ENCODE measurements at places on chromosomes 2 and 18.

DNA sequence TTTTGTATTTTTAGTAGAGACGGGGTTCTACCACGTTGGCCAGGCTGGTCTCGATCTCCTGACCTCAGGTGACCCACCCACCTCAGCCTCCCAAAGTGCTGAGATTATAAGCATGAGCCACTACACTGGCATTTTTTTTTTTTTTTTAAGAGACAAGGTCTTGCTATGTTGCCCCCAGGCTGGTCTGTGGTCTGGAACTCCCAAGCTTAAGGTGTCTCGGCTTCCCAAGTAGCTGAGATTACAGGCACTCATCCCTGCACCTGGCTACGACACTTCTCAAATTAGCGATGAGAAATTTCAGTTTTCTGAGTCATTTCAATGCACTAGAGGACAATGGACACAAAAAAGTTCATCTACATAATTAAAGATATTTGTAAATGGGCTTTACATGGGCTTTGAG lies 36.6 kb upstream of the TCF7L1 start:
- no peak for DNase-seq

- DNase-seq = peak; percentile 34
Observed at GRCh38 chr2:112216167-112216566, 38.7 kb downstream of the ZC3H8 start.

GRCh38 chr2:101704046-101704466 lies 6.5 kb downstream of the MAP4K4 start:
- DNase-seq = peak; percentile 88

DNA sequence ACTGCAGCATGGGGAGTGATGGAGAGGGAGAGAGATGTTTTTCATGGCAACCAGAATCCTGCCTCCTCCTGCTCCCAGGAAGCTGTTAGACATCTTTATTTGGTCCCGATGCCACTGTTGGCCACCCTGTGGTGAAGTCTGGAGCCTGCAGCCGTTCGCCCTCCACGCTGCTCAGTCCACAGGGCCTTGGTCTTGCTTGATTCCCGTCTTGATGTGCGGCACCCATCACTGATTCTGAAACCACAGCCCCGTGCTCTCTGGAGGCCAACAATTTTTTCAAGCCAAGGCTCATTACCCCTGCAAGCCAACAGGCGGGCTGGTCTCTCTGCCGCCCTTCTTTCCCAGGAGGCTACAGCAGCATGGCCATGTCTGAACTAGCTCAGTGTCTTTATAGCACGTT lies 24.5 kb downstream of the SIGLEC15 start:
- peak; percentile 19 for DNase-seq

GRCh38 chr2:47009253-47009767 lies 93.7 kb upstream of the MCFD2 start:
- DNase-seq = no peak

GRCh38 chr2:198930170-198930569 lies 527.6 kb downstream of the SATB2 start:
- DNase-seq = no peak

- peak; percentile 93 for DNase-seq
Observed at GRCh38 chr2:224145751-224146355, 106.8 kb upstream of the SERPINE2 start.

GRCh38 chr18:13611142-13611600 lies 115.2 kb downstream of the FAM210A start:
- DNase-seq = peak; percentile 39

DNA sequence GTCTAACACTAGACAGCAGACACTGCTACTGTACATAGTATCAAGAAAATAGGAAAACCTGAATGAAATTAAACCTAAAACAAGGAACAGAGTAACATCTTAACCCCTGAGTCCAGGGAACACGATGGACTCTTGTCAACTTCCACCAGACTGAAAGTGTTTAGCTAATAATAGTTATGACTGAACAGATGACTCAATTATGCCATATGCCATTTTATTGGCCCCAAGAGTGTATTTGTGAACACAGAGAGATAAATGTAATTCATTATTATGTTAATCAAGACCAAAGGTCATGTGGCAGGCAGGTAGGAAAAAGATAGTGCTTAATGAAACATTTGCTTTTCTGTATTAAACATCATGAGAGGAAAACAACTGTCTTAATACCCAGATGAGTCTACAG lies 58.0 kb downstream of the NYAP2 start:
- DNase-seq = no peak

All from fibroblast of mammary gland (primary cell).